ENCODE measurements at places on chromosomes 3 and 15. TPM values are rescaled to one million over a fixed set of nuclear protein-coding genes. Genes with fewer than 3 reads are reported as not detected.

GRCh38 chr3:48016301-48016973, at the start of gene MAP4:
MAP4 (minus strand) TSS chr3:48016416; CDS start chr3:47998860, 17,556 bp downstream.
- no peak for DNase-seq

DNA sequence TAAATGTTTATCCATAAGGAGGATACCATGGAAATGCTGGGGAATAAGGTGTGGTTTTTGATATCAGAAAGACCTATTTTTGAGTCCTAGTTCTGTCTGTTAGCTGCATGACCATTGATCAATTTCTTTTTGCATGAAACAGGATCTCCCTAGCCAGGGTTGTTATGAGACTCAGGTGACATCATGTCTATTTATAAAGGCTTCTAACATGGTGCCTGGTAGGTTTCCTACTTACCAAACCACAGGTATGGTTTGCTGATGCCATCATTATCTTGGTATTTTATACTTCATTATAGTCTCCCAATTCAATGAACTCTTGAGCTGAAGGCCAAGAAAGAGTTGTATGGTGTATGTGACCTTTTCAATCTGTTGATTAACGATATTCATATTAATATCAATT, 144.0 kb downstream of the CLSTN2 start:
- DNase-seq, result no peak

DNA sequence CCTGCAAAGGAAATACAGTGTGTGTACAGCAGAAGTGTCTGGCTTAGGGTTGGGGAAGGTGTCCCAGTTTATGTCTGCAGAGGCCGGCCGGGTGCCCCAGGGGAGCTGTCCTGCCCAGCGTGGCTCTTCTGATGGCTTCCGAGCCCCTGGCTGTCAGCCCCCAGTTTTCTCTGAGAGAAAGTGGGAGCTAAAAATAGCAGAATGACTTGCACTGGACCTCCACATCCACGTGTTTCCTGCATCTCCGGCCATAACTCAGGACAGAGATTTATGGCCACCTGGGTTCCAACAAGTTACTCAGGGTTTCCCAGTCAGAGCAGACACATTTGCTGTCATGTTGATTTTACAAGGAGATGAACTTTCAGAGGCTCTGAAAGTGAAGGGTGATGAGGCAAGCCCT, 192.0 kb downstream of the ATP10A start:
- no peak for DNase-seq

DNA sequence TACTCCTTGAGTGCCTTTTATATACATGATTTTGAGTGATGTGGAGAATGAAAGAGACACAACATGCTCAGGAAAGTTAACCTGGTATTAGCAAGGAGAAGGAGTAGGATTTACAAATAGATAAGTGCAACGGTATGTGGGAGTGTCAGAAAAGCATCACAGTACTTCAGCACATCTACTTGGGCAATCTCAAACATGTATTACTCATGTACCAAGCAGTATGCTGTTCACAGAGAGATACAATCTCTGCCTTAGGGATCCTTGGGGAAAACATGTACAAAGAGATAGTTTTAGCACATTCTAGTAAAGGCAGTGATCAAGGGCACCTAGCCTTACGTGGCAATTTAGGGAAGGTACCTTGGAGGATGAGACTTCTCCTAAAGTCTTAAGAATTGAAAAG, 146.5 kb downstream of the FILIP1L start:
- no peak for DNase-seq

GRCh38 chr15:55527150-55527549, 19.1 kb upstream of the DNAAF4 start:
- DNase-seq, result no peak

Gene EOMES
- total RNA-seq, result 0.09 TPM

DNA sequence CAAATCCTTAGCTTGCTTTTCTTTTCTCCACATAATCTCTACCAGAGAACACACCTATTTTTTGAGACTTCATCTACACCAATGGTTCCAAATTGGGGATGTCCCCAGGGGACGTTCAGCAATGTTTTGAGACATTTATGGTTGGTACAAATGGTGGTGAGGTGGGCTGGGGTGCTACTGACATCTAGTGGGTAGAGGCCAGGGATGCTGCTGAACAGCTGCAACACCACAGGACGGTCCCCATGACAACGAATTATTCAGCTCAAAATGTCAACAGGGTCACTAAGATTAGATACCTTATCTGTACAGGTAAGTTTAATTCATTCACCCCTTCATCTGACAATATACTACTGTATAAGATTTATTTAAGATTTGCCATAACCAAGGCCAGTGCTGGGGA, 14.4 kb downstream of the GK5 start:
- DNase-seq, result no peak

GRCh38 chr3:63135367-63135766, 142.7 kb upstream of the SYNPR start:
- no peak for DNase-seq

GRCh38 chr3:10709110-10709781, 106.8 kb upstream of the SLC6A11 start:
- no peak for DNase-seq

Gene REC114
- total RNA-seq, result not detected

Gene SLC12A1
- total RNA-seq, result not detected

DNA sequence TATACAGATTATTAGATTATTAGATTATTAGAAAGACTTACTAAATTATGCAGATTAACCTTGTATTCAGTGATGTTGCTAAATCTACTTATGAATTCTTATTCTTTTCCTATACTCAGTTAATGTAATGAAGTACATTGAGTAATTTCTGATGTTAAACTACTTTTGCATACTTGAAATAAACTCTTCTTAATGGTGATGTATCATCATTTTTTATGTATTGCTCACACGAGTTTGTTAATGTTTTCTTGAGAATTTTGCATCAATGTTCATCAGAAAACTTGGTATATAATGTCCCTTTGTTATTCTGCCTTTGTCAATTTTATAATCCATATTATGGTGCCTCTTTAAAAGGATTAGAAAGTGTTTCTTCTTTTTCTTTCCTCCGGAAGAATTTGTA, 163.2 kb upstream of the COL8A1 start:
- no peak for DNase-seq

- no peak for DNase-seq
Observed at GRCh38 chr3:81502236-81502635, 259.2 kb downstream of the GBE1 start.

Gene IGSF10
- 0.89 TPM for total RNA-seq

Gene SLC7A14
- total RNA-seq, result 0.15 TPM

Gene NFKBIZ
- total RNA-seq, result 86.5 TPM

Gene CFAP20DC
- 1.6 TPM for total RNA-seq

Gene KLHL40
- not detected for total RNA-seq

DNA sequence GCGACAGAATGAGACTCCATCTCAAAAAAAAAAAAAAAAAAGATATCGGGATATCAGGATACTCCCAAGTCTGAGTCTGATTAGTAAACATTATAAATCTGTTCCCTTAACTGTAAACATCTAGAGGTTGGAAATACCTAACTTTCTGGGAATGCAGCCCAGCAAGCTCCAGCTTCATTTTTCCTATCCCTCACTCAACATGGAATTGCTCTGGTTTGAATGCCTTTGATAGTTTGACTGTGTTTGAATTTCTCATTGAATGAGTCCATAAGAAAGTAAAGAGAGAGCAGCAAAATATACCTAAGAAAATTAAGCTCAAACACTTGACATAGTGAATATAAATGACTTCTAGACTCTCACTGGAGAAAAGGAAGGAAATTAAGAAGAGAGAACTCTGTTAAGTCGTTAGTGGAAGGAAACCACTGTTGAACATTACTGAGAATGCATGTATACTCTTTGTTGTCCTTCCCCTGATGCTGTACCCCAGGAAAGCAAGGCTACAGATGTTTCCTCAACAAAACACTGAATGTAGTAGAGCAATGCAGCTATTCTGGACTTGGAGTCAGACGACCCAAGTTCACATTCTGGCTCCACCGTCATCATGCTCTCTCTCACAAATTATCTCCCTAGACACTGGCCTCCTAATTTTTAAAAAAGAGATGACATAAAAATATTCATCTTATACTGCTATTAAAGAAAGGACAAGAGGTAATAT, 62.4 kb downstream of the CD200 start:
- no peak for DNase-seq

DNA sequence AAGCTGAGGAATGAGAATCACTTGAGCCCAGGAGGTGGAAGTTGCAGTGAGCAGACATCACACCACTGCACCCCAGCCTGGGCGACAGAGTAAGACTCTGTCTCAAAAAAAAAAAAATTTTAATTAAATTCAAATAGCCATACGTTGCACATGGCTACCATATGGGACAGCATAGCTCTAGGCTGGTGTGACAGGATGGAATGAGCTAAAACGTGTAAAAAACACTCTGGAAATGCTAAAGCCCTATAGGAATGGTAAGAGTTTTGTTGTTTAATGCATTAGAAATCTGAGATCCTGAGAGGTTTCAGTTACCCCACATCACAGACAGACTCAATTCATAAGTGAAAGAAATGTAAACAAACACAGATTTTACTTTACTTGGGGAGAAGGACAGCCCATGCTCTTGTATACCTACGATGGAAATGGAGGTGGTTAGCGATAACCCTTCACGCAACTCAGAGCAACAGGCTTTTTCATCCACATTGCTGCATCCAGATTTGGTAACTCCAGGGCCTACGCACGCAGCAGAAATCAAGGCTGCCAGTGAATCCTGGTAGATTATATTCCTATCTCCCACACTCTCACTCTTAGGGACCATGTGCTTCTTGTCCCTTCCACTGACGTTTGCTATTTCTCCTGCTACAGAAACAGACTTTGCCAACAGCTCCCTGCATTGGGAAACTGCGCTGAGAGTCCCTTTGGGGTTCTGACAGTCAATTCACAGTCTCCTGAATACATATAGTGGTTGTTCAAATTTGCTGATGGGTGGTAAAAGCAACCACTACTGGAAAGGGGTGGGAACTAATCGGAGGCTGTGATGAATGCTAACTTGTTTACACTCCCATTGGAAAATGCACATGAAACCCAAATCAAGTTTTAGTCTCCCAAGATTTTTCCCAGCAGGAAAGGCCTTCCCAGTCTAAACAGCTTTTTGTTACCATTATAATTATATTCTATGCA, 3.1 kb downstream of the SH3BP5 start:
- no peak for DNase-seq

DNA sequence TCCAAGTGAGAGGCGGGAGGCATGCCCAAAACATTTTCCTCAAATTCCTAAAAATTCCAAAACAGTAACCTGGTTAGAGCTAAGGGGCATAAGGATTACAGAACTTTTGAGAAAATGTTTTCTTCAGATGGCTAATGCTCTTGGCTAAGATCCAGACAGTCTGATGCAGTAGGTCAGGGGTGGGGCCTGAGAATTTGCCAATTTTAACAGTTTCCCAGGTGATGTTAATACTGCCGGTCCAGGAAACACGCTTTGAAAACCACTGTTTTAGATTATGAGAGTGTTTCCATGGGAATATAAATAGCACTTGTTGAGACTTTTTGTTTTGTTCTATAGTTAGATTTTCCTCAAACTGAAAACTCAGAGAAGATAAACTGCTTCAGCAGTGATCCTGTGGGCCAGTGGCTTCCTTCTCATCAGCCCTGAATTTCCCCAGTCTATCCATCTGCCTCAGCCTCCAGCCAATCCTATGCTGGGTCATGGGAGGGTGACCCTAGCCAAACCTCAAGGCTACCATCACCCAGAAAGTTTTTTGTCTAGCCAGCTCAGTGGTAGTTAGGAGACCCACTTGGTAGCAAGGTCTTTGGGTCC, 71.6 kb upstream of the ACP3 start:
- DNase-seq, result no peak

Gene ALS2CL
- 58.9 TPM for total RNA-seq

DNA sequence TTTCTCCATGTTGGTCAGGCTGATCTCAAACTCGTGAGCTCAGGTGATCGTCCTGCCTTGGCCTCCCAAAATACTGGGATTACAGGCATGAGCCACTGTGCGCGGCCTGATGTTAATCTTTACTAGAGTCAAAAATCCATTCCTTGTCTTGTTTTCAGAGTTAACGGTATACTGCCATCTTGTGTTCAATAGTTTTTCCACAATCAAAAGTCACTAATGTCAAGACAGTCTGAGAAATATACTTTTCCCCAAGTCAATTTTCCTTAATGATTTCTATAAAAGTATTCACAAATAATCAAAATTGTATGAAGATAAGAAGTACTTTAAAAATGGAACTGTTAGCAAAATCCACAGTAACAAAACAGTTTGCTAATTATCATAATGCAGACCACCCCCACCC, 8.5 kb downstream of the CRBN start:
- no peak for DNase-seq

- DNase-seq, result peak; percentile 40
Observed at GRCh38 chr3:196569003-196569516, 600 bp downstream of the FBXO45 start.

GRCh38 chr3:52204337-52205073, 6.5 kb downstream of the ALAS1 start:
- DNase-seq, result peak; percentile 56

- DNase-seq, result no peak
Observed at GRCh38 chr3:138394156-138394555, 40.3 kb upstream of the ESYT3 start.

Gene ACOX2
- total RNA-seq, result 17.0 TPM

GRCh38 chr15:72616491-72617210, 37.8 kb upstream of the GOLGA6B start:
- no peak for DNase-seq

- DNase-seq, result no peak
Observed at GRCh38 chr15:90889313-90889730, 5.0 kb downstream of the FES start.

GRCh38 chr15:64105113-64105704, 9.4 kb downstream of the SNX1 start:
- no peak for DNase-seq

GRCh38 chr15:78004919-78005634, 72.4 kb downstream of the TBC1D2B start:
- DNase-seq, result peak; percentile 77

Measured in left colon (tissue), 2 donors.